Right lobe of liver (tissue), 6 donors: ENCODE measurements at places on chromosomes 3 and 15.

DNA sequence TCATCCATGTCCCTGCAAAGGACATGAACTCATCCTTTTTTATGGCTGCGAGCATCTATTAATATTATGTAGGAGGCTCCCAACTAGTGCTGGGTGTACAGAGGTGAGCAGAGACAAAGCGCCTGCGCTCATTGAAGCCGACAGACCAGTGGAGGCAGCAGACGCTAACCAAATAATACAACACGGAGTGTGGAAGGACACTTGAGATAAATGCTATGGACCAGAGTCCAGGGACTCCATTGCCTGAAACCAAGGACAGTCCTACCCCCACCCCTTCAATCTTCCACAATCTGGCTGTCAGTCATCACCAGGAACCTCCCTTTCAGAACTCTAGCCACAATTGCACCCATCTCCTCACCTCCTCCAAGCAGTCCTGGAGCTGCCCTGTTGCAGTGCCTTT is 41.5 kb downstream of the KLHL6 start:
- peaks cover 5% of the 10 kb centered on the region for H3K4me1 ChIP-seq
- no peaks in the 10 kb centered on the region for H3K27me3 ChIP-seq
- H3K4me3 ChIP-seq: no peak overlapping the region
- no peak for DNase-seq

DNA sequence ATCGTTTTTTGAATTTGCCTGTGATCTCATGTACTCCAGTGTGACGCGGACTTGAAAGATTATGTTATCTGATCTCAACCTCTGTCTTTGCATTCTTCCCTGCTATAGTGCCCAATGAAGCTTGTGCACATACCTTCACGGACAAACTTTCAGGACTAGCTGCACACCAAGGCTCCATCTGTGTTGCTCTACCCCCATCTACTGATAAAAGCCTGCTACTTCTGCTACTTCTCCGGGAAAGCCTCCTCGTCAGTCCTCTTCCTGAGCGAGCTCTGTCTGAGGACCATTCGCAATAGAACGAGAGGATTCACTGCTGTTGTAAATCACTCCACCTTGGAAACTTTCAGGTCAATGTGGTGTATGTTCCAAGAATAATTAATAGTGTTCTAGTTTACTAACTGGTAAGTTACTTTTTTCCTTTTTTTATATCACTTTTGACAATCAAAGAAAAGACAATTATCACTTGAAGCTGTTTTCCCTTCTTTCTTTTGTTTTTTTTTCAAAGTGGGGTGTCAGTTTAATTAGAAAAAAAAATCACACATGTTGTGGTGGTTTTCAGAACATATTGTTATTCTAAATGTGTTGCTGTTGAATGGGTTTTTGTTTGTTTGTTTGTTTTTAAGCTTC is 217.6 kb downstream of the ARRDC4 start:
- no peak overlapping the region for H3K4me3 ChIP-seq
- peaks cover 5% of the 10 kb centered on the region for H3K27me3 ChIP-seq
- no peaks in the 10 kb centered on the region for H3K4me1 ChIP-seq

DNA sequence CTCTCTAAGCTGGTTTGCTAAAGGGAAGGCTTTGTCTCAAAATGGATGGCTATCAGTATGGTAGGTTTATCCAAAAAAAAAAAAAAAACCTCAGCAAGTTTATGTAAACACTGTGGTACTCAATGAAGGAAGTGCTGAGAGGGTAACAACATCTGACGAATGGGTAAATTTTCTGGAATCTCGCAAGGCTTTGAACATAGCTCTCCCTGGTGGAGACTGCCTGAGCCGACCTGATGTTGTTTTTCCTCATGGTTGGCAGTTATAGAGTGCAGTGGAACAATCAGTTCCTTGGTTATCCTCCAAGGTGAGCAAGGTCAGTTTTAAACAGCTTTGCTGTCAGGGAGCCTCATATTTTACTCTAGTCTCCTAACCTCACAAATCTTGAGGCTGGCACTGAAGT is 94.6 kb downstream of the ZPLD1 start:
- H3K4me3 ChIP-seq: no peak overlapping the region
- H3K4me1 ChIP-seq: no peaks in the 10 kb centered on the region
- no peak overlapping the region for H3K27ac ChIP-seq
- H3K36me3 ChIP-seq: no peaks in the 10 kb centered on the region
- no peaks in the 10 kb centered on the region for H3K27me3 ChIP-seq

DNA sequence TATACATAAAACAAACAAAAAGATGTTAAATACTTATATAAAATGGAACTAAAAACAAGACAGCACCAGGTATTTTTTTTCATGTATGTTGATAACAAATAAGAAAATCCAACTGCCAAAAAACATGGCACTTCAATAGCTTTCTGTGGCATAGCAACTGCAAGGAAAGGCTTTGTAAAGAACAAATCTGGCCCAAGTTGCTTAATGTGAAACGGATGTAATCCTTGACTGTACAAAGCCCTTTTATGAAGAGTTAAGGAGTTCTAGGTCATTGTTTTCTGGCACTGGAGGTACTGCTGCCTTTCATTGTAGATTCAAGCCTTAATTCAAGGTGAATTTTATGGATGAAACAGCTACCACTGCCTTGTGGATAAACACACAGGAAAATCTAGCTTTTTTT is 68.8 kb upstream of the SLC12A8 start:
- H3K36me3 ChIP-seq: no peaks in the 10 kb centered on the region
- H3K4me3 ChIP-seq: no peak overlapping the region
- H3K4me1 ChIP-seq: no peaks in the 10 kb centered on the region
- H3K27ac ChIP-seq: no peak overlapping the region

- no peak for DNase-seq
- H3K4me3 ChIP-seq: no peak overlapping the region
- no peaks in the 10 kb centered on the region for H3K4me1 ChIP-seq
- no peaks in the 10 kb centered on the region for H3K27me3 ChIP-seq
Observed at GRCh38 chr3:185024406-185024805, 128.5 kb downstream of the C3orf70 start.

- peaks cover 4% of the 10 kb centered on the region for H3K36me3 ChIP-seq
- H3K4me1 ChIP-seq: peaks cover 9% of the 10 kb centered on the region
- peak; percentile 65 for DNase-seq
- H3K27ac ChIP-seq: peak overlapping the region; percentile 87
- peak overlapping the region; percentile 88 for H3K4me3 ChIP-seq
Observed at GRCh38 chr15:63156755-63157117, 541 bp downstream of the RPS27L start.

- no peaks in the 10 kb centered on the region for H3K36me3 ChIP-seq
- H3K27ac ChIP-seq: no peak overlapping the region
- no peaks in the 10 kb centered on the region for H3K27me3 ChIP-seq
Observed at GRCh38 chr15:82804575-82804949, 1.3 kb downstream of the FSD2 start.

DNA sequence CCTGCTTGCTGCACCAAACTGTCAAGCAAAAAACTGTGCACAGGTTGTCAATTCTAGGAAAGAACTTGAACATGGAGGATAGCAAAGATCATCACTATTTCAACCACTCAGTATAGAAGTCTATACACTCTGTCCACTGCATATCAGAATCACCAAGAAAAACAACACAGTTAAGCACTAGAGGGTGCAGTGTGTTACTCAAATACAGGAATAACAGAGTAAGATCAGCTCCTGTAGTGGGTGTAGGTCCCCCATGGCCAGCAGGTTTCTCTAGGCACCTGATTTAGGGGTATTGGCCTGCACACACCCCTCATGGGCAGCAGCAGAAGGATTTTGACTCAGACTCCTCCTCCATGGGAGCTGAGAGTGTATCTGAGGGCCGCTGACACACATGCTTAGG is 464.1 kb downstream of the EPHA6 start:
- no peaks in the 10 kb centered on the region for H3K27me3 ChIP-seq
- H3K36me3 ChIP-seq: no peaks in the 10 kb centered on the region
- H3K27ac ChIP-seq: no peak overlapping the region

GRCh38 chr3:175743733-175744400 is 884.7 kb downstream of the NAALADL2 start:
- H3K27ac ChIP-seq: no peak overlapping the region
- H3K4me1 ChIP-seq: no peaks in the 10 kb centered on the region
- H3K36me3 ChIP-seq: no peaks in the 10 kb centered on the region
- DNase-seq: no peak
- H3K27me3 ChIP-seq: no peaks in the 10 kb centered on the region
- no peak overlapping the region for H3K4me3 ChIP-seq

DNA sequence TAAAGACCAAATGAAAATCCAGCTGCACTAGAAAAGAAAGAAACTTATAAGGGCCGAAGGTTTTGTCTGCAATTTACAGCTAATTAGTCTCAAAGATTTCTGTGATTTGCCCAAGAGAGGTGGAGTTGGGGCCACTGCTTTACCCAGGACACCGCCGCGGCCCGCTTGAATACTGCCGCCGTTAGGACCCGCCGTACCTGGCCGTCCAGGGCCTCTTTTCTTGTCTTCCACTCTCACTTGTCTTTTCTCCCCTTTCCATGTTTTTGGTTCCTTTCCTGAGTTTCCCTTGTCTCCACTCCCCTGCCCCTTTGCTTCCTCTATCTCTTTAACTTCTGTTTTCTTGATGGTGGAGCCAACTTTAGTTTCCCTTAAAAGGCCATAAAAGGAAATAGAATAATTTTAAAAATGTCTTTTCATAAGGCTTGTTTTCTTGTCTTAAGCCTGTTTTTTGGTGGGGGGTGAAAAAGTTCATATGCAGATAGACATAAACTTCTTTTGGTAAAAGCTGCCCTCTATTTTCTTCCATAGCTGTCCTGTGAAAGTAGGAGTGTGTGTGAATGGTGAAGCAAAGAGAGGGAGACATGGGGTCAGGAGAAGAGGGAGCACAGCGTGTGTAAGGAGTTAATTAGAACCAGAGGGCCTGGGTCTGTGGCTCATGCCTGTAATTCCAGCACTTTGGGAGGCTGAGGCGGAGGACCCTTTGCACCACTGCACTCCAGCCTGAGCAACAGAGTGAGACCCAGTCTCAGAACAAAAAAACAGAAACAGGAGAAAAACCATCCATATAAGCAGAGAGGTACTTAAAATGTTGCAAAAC is 16.0 kb upstream of the CCNL1 start:
- no peaks in the 10 kb centered on the region for H3K27me3 ChIP-seq
- H3K27ac ChIP-seq: peak overlapping the region; percentile 96
- H3K4me1 ChIP-seq: no peaks in the 10 kb centered on the region
- H3K4me3 ChIP-seq: peak overlapping the region; percentile 62

GRCh38 chr15:22902578-22902977 is 64.1 kb downstream of the NIPA2 start:
- DNase-seq: no peak
- H3K4me3 ChIP-seq: no peak overlapping the region
- H3K36me3 ChIP-seq: no peaks in the 10 kb centered on the region
- H3K27me3 ChIP-seq: no peaks in the 10 kb centered on the region

- no peaks in the 10 kb centered on the region for H3K4me1 ChIP-seq
- no peak for DNase-seq
- H3K27me3 ChIP-seq: no peaks in the 10 kb centered on the region
- H3K4me3 ChIP-seq: no peak overlapping the region
- peak overlapping the region; percentile 84 for H3K27ac ChIP-seq
Observed at GRCh38 chr15:101126618-101127505, 125.0 kb downstream of the CHSY1 start.

- H3K27me3 ChIP-seq: no peaks in the 10 kb centered on the region
- H3K4me3 ChIP-seq: no peak overlapping the region
- no peak overlapping the region for H3K27ac ChIP-seq
- no peak for DNase-seq
Observed at GRCh38 chr3:62312201-62312600, 61.1 kb downstream of the FEZF2 start.

DNA sequence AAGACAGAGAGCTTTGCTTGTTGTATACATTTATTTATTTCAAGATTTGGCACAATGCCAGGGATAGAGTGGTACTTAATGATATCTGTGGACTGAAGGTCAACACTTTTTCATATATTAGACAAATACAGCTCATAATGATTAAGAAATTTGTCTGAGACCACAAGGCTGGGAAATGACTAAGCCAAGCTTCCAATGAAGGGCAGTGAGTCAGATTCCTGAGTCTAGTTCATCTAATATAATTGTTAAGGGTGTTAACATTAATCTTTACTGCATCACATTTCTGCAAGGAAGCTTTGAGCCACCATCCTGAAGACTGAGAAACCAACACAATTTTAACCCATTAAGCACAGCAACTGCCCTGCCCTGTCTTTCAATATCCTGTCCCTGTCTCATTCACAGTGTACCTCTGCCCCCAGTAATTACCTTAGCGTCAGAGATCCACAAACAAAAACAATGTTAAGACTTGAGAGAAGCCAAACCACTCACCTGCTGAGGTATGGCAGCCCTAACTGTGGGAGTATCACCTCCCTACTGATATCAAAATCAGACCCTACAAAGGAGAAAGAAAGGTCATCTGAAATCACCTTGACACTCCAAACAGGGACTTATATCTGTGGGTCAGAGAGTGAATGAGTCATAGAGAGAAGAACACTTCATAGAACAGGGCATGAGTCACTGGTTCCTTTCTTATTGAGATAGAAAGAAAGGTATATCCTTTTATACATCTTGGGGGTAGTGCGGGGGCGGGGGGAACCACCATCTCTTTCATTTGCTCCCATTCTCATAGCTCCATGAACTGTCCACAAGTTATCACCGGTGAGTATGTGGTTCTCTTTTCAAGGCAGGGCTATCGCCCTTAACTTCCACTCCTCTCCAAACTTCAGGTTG is 74.7 kb downstream of the MAGI1 start:
- H3K27me3 ChIP-seq: no peaks in the 10 kb centered on the region
- H3K36me3 ChIP-seq: no peaks in the 10 kb centered on the region
- no peak for DNase-seq
- no peaks in the 10 kb centered on the region for H3K4me1 ChIP-seq
- no peak overlapping the region for H3K4me3 ChIP-seq

- no peaks in the 10 kb centered on the region for H3K4me1 ChIP-seq
- no peak overlapping the region for H3K27ac ChIP-seq
- H3K27me3 ChIP-seq: no peaks in the 10 kb centered on the region
- no peaks in the 10 kb centered on the region for H3K36me3 ChIP-seq
- no peak for DNase-seq
Observed at GRCh38 chr3:62246094-62246493, 127.3 kb downstream of the FEZF2 start.

DNA sequence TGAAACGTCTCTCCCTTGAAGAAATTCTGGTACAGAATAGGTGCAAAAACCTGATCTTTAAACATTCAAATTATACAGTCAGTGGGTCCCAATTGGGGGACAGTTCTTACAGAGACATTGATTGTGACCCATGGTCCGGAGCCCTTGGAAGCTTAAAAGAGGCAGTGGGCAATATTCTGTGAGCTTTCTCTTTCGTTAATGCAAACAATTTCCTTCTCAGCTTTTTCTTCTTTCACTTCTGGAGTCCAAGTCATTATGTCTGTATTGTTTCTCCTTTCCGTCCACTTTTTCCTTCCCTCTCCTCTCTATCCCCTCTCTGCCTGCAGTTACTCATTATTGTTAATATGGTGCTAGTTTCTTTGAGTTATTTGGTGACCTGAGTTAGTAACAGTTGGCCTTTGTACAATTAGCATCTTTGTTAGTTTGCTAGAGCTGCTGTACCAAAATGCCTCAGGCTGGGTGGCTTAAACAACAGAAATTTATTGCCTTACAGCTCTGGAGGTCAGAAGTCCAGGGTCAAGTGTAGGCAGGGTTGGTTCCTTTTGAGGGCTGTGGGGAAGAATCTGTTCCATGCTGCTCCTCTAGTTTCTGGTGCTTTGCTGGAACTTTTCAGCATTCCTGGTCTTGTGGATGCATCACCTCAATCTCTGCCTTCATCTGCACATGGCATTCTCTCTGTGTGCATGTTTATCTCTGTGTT is 102.6 kb downstream of the GMPS start:
- H3K27ac ChIP-seq: no peak overlapping the region
- H3K36me3 ChIP-seq: no peaks in the 10 kb centered on the region
- no peaks in the 10 kb centered on the region for H3K27me3 ChIP-seq
- DNase-seq: no peak
